RWPE2 (cell line): ENCODE measurements at places on chromosomes 6 and 20.

DNA sequence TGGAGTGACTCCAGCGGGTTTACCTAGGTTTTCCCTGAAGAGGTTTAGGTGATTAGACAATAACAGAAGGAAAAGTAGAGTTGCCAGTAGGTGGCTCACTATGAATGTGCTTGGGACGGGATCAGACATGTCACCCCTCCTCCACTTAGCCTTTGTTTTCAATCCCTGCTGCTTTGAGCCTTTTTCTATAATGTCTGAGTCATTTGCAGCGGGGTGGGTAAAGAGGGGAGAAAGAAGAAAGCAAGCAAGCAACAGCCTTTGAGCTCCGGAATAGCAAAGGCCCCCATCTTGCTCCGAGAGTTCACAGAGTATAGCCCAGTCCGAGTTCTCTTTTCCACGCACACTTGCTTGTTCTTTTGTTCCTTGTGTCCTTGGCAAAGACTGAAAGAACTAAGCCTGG, 129.1 kb downstream of the PACRG start:
- DNase-seq, result no peak

- DNase-seq, result peak; percentile 84
These were observed 16.6 kb downstream of the SLC2A12 start for GRCh38 chr6:134035823-134036296.

DNA sequence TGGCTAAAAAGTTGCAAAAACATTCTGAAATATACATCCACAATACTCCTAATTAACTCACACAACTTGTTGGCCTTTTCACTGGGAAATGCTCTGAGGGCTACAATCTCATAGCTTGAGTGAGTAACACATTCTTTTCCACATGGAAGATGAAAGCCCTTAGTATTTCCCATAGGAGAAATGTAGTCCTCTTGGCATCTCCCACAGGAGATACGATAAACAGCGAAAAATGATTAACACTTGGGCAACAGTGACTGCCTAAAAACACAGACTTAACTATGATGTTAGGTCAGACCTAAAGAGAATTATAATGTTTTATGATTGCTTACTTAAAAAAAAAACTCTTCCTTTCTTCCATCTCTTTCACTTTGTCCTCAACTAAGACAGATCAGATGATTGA, 9.0 kb downstream of the MYLK4 start:
- DNase-seq, result no peak

GRCh38 chr6:19160081-19160730, 677.0 kb upstream of the ID4 start:
- DNase-seq, result no peak

DNA sequence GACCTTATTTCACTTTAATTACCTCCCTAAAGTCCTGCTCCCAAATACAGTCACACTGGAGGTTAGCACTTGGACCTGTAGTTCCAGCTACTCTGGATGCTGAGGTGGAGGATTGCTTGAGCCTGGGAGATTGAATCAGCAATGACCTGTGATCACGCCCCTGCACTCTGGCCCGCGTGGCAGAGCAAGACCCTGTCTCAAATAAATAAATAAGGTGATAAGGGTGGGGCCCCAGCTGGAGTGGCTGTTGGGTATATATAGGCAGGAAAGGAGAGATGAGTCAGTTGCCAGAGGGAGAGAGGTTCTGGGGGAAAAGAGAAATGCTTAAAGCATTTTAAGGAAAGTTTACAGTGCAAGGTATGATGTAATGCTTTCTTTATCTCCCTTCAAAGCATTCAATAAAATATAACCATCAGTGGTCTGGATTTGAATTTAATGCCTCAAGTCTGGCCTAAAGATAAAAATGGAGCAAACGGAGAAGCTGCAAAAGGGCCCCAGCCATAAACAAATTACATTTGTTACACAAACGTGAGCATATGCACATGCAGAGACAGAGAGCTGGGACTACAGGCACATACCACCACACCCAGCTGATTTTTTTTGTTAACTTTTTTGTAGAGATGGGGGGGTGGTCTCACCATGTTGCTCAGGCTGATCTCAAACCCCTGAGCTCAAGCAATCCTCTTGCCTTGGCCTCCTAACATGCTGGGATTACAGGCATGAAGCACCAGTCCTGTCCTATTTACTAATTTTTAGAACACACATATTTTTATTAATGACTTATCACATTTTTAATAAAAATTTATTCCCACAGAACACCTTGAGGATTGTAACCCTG, 6.1 kb upstream of the PM20D2 start:
- DNase-seq, result no peak

GRCh38 chr6:119510246-119510645, 160.7 kb upstream of the MAN1A1 start:
- no peak for DNase-seq

GRCh38 chr6:130890521-130890971, 63.3 kb downstream of the SMLR1 start:
- DNase-seq, result no peak

DNA sequence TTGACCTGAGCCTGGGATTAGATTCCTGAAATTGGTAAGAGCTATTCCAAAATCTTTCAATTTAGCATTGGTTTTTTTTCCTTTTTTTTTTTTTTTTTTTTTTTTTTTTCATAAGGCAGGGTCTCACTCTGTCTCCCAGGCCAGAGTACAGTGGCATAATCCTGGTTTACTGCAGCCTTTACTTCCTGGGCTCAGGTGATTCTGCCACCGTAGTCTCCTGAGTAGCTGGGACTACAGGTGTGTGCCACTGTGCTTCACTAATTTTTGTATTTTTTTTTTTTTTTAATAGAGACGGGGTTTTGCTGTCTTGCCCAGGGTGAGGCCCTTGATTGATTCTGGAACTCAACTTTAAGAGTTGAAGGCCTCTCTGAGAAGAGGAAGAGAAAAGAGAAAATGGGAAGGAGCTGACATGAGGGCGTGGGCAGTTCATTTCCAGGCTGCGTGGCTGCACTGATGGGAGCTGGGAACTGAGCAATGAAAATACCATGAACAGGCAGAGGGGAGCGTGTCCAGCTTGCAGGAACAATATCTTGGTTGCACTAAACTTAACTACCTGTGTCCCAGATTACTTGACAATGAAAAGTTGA, 24.6 kb downstream of the KDM1B start:
- no peak for DNase-seq

DNA sequence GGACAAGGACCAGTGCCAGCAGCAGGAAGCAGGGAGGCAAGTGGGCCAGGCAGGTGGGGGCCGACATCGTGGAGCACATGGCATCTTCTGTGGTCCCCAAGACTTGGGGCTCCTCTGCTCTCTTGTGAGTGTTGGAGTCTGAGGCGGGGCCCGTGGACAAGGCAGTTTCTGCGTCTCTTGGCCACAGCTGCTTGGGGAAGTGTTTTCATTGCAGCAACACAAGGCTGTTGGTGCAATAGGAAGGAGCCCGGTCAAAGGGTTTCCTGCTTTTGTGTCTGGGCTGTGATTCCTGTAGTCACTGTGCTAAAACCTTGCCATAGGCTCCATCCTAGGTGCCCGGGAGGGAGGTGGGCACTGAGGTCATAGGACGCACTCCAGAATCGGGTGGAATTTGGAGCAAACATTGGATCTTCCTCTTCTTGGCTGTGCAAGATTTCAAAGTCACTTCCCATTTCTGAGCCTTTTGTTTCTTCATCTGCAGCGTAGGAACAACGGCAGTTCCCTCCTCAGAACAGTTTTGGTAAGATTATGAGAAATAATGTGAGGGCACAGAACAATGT, at the start of gene SIRPB2:
SIRPB2 (minus strand) TSS at position 140 of the 560 bp plus-strand sequence; CDS start at position 79, 61 bp downstream.
- no peak for DNase-seq

GRCh38 chr6:43447604-43448003, 7.7 kb downstream of the DLK2 start:
- no peak for DNase-seq

- DNase-seq, result peak; percentile 18
These were observed 389.7 kb upstream of the EYS start for GRCh38 chr6:66096679-66097078.

DNA sequence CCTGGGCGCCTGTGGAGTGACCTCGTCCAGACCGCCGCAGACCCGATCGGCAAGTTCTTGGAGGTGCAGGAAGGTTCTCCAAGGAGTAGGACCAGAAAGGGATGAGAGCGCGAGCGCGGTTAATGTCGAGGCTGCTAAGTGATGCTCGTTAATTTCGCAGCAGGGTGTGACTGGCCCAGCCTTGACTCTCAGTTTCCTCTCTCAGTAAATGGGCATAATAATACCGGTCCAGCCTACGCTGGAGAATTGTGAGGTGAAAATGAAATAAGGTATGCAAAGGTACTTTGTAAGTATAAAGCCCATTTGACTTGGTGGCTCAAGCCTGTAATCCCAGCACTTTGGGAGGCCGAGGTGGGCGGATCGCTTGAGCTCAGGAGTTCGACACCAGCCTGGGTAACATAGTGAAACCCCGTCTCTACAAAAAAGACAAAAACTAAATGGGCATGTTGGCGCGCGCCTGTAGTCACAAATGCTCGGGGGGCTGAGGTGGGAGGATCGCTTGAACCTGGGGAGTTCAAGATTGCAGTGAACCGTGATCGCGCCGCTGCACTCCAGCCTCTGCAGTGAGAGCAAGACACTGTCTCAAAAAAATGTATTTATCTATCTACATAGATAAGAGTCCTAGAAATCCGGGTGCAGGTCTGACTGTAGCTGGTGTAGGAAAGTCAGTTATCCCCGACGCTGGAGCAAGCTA, 634 bp upstream of the BTBD9 start:
- DNase-seq, result no peak

GRCh38 chr6:137218473-137218916, 690 bp downstream of the IFNGR1 start:
- DNase-seq, result no peak

- DNase-seq, result no peak
These were observed 267.1 kb upstream of the JAG1 start for GRCh38 chr20:10940941-10941340.

GRCh38 chr6:134714113-134714512, 235.8 kb downstream of the ALDH8A1 start:
- no peak for DNase-seq

- no peak for DNase-seq
These were observed 90.5 kb upstream of the VGLL2 start for GRCh38 chr6:117174835-117175360.

DNA sequence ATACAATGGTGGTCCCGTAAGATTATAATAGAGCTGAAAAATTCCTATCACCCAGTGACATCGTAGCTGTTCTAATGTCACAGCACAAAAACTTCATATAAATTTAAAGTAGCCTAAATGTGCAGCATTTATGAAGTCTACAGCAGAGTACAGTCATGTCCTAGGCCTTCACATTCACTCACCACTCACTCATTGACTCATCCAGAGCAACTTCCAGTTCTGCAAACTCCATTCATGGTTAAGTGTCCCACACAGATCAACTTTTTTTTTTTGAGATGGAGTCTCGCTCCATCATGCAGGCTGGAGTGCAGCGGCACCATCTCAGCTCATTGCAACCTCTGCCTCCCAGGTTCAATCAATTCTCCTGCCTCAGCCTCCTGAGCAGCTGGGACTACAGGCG, 20.9 kb upstream of the KCNG1 start:
- no peak for DNase-seq

DNA sequence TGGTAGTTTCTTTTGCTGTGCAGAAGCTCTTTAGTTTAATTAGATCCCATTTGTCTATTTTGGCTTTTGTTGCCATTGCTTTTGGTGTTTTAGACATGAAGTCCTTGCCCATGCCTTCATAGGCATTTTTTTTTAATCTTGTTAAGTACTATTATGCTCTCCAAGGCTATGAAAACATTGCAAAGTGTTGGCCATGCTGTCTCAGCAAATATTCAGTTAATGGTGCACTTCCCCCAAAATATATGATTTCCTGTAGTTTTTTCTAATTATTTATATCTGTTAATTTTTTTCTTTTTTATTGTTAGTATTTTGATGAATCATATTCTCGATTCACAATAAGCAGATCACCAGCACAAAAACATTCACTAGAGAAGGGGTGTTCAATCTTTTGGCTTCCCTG, 806.1 kb upstream of the FLRT3 start:
- no peak for DNase-seq

GRCh38 chr20:36052117-36052513, 83.7 kb downstream of the CNBD2 start:
- DNase-seq, result no peak

DNA sequence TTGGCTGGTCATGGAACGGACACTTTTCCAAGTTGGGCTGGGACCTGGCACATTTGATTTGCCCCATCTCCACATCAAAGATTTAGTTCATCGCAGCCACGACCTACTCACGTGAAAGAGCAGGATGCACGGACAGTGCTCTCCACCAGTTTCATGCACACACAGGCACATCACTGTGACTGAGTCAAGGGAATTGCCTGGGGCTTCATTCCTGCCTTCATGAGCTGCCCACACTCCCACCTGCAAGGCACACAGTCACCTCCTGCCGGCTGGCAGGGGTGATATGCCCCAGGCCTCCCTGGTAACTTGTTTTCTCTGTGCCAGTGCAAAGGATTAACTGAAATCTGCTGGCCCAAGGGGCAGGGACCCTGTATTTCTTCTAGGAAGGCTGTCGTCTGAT, 23.3 kb upstream of the CST1 start:
- DNase-seq, result no peak
